ENCODE measurements at places on chromosomes 7 and 10.
A peak's percentile ranks its signal among the peaks of the same experiment; 100 is the strongest.

DNA sequence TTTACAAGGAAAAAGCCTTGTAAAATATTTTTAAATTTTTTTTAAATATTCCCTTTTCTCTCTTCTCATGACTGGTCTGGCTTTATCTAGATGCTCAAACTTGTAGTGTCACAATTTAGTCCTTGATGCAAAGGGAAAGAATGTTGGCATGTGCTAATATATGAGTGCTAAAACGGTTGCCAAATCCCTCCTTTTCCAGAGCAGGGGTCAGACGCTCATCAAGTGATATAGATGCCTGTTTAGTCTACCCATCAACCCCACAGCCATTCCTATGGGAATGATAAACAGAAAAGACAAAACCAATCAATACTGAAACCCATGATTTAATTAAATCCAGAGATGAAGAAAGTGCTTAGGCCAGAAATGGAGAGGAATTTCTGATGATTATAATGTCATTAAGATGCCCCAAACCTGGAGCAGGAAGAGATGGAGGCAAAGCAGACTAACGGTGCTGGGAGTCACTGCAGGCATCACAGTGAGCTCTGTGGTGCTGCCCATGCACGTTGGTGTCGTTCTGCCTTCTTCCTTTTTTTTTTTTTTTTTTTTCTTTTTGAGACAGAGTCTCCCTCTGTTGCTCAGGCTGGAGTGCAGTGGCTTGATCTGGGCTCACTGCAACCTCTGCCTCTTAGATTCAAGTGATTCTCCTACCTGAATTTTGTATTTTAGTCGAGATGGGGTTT, 210.1 kb upstream of the STK17A start:
- DNase-seq, result peak; percentile 19

DNA sequence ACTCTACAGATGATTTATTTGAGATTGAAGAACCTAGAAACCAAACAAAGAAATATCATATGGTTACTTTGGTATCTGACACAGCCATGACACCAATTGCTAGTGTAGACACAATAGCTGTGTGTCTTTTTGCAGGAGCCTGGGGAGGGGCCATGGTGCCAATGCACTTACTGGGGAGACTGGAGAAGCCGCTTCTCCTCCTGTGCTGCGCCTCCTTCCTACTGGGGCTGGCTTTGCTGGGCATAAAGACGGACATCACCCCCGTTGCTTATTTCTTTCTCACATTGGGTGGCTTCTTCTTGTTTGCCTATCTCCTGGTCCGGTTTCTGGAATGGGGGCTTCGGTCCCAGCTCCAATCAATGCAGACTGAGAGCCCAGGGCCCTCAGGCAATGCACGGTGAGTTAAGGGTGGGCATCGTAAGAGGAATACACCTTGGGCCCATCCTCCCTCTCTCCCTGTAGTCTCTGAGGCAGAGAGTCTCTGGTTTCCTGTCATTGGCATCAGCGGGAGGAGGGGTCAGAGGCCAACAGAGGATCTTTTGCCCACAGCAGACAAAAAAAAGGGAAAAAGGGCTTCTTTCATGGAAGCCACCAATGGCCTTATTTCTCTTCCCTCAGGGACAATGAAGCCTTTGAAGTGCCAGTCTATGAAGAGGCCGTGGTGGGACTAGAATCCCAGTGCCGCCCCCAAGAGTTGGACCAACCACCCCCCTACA, 1.2 kb downstream of the TMEM139 start:
- DNase-seq, result no peak

DNA sequence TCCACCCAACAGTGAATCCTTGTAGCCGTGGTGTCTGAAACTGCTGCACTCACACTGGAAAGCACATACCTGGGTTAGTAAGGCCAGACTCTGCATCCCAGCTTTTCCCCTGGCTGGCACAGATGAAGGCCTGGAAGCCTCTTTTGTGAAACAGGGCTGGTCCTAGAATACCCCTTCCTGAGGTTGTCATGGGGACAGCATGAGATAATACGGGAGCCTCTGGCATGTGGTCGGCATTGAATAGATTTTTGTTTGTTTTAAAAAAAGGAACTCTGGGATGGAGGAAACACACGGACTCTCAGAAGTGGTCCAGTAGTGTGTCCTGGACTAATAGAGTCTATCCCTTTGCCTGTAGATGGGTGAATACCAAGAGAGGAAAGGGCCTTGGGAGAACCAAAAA, 129.7 kb downstream of the TMEM178B start:
- DNase-seq, result no peak

DNA sequence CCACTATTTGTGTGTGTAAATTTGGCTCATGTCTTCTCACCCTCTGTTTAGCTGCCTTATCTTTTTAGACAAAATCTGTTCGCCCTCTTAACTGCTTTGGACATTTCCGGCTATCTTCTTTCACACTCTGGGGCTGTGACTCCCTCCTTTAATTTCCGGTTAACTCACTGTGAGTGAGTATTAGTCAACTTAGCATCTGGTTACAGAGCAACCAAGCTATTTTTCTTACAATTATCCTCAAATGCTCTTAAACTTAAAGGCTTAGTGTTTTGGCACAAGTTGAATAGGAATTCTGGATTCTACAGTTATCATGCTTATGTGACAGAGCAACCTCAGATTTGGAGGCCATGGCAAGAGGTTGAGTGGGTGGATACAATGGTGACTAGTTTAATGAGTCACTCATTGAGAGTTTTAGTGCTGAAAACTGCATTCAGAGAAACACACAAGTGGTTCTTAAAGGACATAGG, 177.6 kb upstream of the SEMA3A start:
- DNase-seq, result peak; percentile 56

DNA sequence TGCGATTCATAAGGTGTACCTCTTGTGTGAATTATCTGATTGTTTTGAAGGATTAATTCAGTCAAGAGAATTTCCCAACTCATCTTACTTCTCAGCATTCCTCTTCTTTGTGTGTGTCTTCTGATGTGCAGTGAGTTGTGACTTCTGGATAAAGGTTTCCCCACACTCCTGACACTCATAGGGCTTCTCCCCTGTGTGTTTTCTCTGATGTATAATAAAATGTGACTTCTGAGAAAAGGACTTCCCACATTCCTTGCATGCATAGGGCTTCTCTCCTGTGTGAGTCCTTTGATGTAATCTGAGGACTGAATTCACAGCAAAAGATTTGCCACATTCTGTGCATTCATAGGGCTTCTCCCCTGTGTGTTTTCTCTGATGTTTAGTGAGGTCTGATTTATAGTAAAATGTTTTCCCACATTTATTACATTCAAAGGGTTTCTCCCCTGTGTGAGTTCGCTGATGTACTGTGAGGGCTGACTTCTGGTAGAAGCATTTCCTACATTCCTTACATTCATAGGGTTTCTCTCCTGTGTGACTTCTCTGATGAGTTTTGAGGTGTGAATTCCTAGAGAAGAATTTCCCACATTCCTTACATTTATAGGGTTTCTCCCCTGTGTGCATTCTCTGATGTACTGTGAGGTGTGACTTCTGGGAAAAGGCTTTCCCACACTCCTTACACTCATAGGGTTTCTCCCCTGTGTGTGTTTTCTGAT, 24.2 kb downstream of the ZNF25 start:
- no peak for DNase-seq

DNA sequence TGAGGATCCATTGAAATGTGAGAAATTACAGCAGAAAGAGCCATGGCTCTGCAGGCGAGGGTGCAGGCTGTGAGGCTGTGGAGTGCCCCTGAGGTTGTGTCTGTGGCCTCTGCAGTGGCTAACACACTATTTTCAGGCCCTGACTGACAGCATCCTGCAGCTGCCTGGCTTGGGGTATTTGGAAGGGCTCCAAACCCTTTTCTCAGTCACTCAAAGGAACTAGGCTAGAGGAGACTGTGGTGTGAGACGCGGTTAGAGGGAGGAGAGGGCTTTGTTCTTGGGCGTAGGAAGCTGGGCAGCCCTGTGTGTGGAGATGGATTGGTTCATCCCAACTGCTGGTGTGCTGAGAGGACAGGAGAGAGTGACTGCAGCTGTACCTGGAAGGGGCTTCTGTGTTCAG, 134.9 kb downstream of the RAMP3 start:
- no peak for DNase-seq

DNA sequence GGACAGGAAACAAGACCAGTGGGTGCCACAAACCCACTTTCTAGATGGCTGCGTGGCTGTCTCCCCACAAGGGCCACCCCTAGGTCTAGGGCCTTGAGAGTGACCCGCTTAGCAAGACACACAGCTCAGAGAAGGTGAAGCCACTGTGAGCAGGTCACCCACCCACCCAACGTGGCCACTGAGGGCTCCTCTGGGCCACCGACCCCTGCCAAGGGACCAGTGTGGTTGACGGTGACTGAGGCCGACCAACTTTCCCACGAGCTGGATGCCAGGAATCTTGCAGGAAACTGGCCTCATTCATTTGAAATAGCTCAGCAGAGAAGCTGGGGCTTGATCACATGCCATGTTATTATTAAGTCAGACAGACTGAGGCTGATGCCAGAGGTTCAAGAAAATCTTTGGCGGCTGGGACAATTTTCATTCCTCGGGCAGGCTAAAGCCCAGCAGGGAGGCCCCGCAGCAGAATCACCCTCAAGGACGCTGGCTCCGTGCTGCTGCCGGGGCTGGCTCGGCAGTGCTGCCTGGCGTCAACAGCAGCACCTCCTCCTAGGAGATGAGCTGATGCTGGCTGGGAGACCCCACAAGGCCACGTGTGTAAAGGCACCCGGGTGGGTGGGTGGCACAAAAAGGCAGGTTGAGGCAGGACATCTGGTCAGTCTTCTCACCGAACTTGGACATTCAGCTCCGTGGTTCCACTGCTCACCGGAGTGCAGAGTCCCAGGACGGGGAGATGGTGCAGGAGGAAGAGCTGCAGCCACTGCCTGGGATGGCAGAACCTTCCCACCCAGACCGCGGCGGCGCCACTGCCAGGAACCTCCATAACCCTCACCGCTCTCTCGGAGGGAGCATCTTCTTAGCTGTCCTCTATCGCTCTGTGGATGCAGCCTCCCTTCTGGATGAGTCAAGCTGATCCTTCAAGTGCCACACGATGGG, 57.8 kb downstream of the ZRANB1 start:
- peak; percentile 90 for DNase-seq

DNA sequence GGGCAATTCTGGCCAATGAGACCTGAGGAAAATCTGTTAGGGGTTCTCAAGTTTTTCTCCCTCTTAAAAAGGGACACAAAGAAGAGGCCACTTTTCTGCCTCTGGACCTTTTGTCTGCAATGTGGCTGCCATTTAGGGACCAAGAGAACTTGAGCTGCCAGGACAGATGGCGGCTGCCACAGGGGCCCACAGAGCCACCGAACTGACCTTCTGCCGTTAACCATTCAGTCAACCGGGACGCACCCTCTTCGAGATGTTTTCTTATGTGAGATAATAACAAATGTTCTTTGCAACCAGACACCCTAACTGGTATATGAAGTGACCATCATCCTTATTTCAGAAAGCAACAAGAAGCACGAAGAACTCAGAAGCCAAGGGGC, 29.2 kb downstream of the GSDME start:
- no peak for DNase-seq

- DNase-seq, result no peak
Measured at GRCh38 chr10:75540357-75540966, 109.0 kb downstream of the LRMDA start.
